Globus pallidus (tissue), 1 donor: ENCODE measurements at places on chromosomes 2 and 18.

GRCh38 chr18:31197676-31198075, 35.0 kb upstream of the DSC1 start:
- DNase-seq, result no peak

- no peak for DNase-seq
Measured at GRCh38 chr2:211437396-211437795, 881.0 kb downstream of the CPS1 start.

- DNase-seq, result no peak
Measured at GRCh38 chr2:95719473-95720060, 127.8 kb downstream of the TRIM43 start.

DNA sequence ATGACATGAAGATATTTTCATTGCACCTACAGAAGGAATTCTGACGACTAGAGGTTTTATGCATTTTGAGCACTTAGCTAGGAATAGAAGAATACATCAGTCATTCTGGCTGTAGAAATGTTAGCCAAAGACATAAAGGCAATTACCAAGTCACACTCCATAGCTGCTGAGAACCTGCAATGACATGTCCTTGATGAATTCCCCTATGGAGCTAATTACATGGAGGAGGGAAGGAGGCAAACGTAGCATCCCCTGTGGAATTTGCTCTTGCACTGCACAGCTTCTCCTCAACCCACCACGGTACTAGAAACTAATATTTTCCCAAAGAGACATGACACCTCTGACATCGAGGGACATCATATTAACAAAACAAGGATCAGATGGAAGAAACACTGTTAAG, 174.0 kb upstream of the SESTD1 start:
- no peak for DNase-seq

DNA sequence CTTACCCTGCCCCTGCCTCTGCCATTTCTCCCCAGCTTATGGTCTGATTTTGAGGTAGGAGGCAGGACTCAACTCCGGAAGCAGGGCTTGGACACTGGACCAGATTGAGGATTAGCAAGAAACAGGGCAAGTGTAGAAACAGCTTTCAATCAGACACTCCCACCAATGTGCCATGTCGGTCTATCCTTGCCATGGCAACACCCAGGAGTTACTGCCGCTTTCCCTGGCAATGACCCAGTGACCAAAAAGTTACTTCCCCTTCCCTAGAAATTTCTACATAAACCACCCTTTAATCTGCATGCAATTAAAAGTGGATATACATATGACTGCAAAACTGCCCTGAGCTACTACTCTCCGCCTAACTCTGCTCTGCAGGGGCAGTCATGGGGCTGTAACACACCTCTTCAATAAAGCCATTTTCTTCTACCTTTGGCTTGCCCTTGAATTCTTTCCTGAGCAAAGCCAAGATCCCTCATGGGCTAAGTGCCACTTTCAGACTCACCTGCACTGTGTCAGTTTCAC, 156.7 kb downstream of the LPIN1 start:
- DNase-seq, result no peak

- no peak for DNase-seq
Measured at GRCh38 chr2:65057391-65058052, 1.3 kb downstream of the CEP68 start.

- DNase-seq, result no peak
Measured at GRCh38 chr2:188187726-188188125, 103.9 kb upstream of the GULP1 start.

- no peak for DNase-seq
Measured at GRCh38 chr2:9918275-9918674, 33.2 kb upstream of the GRHL1 start.

- no peak for DNase-seq
Measured at GRCh38 chr2:222050981-222051380, 247.8 kb downstream of the PAX3 start.

DNA sequence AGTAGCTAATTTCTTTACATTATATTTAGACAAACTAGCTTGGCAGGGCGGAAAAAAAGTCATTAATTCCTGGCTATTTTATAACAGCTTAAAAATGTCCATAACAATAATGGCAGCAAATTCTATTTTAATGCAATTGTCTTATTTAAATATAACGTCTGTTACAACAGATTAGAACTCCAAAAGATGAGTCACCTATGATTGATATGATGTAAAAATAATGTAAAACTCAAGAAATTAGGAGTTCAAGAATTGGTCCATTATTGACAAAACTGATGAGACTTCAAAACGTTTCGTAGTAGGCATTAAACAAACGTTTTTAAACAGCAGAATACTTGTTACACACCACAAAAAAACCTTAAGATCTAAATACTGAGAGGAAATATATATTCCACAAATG, 2.7 kb downstream of the XPO1 start:
- no peak for DNase-seq

GRCh38 chr2:229900012-229900411, 21.8 kb downstream of the TRIP12 start:
- DNase-seq, result no peak

DNA sequence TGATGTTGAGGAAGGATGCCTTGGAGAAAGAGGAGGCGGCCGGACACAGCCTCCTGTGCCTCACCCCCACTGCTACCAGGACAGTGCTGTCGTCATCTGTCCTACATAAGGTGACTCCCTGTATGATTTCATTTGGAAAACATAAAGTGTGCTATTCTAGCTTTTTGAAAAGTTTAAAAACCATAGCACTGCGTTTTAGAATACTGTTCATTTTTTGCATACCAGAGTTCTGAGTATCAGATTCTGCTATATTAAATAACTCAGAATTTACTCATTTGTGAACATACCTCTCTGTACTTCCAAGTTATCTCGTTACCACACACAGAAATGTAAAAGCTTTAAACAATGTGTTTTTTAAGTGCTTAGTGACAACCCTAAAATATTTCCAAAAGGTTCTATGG, 302.9 kb downstream of the LRRTM1 start:
- no peak for DNase-seq

DNA sequence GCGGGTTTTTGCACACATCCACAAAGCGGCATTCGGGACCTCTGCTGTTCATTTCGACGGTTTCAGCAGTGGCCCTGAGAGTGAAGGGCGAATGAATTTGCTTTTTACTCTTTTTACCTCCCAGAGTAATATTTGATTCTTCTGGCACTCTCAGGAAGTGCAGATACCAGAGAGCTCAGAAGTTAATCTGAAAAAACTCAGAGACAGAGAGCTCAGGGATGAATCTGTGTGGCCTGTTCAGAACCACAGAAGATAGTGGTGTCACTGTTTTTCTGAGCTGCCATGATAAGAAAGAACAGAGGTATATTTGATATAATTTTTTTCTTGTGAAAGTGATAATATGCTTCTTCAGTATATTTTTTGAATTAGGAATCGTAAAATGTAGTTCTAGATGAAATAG, 129.3 kb downstream of the MBP start:
- no peak for DNase-seq

DNA sequence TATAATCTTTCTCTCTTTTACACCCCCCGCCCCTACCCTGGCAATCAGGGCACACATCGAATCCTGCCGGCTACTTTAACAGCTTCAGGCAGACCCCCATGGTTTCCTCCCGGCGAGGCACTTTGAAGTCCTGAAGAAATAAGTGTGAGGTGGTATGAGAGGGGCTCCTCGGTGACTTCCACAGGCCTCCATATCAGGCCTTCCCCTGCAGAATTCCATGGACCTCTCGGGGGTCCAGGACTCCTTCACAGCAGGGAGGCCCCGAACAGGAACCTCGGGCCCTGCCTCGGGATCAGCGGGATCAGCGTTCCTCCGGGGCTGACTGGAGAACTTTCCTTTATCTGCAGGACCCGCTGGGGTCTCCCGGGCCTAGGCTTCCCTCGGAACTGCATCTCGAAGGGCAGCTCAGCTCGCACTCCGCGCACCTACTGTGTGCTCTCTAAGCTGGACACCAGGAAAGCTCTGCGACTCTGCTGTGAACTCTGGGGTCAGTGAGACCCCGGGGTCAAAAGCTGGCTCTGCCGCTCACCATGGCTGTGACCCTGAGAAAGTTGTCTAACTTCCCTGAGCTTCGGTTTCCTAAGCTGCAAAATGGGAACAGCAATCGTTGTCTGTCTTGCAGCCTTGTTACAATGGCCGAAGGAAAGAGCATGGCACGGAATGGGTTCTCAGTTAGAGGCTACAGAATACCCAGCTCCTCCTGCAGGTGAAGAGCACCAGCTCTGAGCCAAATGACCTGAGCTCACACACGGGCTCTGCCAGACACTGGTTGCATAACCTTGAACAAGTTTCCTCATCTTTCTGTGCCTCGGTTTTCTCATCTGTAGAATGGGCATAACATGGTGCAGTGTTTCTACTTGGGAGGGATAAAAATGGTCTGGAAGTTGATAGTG, 97.4 kb upstream of the ID2 start:
- no peak for DNase-seq

DNA sequence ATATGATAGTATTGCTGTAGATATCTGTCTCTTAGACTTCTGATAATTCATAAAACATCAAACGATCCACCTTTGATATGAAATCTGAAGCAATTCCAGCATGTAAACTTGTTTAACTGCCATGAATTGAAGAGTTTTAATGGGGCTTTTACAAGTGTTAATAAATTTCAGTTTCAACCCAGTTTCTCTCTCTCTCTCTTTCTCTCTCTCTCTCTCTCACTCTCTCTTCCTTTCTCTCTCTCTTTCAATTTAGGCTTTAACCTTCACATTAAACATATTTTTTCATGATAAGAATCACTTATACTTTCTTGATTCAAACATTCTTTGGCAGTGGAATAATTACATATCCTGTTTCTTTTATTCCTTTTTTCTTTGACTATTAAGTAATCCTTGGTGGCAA, 296.1 kb downstream of the EPHA4 start:
- DNase-seq, result no peak

DNA sequence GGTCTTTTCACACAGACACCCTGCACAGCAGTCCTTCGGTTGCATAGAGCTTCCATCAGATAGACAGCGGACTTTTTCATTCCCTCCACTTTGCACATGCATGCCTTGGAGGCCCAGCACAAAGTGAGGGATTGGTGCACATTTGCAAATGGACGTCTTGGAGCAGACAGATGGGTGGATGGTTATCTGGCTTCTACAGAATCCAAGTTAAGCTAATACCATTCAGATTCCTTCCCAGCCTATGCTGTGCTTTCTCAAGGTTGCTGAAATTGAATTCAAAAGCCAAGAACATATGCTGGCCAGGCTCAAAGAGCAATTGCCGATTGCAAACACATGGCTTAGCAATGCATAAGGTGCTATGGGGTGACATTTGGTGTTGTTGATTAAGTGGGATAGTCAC, 186.4 kb downstream of the VAPA start:
- no peak for DNase-seq
